ENCODE measurements at places on chromosomes 1 and 21.

DNA sequence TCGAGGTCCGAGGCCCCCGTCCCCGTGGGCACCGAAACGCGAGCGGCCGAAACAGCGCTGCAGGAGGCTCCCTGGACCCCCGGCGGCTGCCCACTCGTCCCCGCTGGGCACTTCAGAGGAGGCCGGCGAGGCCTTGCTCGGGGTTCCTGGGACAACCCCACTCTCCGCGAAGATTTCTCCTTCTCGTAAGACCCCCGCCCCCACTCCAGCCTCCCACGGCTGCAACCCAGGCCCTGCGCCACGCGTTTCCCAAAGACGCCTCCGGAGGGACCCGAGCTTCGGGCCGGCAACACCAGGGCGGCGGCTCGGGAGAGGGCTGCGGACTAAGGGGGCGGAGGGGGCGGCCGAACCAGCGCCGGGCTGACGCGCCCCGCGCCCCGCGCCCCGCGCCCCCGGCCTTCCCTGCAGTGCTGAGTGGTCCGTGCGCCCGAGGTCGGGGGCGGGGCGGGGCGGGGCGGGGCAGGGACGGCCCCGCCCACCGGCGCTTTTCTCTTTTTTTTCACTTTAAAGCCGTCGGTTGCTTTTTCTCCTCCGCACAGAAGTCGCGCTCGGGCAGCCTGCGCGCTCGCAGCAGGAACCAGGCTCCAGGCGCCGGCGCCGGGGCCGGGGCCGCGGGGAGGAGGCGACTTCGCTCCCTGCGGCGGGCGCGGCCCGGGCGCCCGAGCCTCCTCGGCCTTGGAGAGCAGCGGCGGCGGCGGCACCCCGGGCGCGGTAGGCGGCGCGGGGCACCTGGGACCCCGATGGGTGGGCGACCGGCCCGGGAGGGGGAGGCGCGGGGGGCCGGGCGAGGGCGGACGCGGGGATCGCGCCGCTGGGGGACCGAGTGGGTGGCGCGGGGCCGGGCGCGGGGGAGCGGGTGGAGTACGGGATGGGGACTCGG, at the start of gene SPSB1:
Gene SPSB1, plus strand, starts transcription at position 534 of the 880 bp plus-strand sequence. CDS start 62,998 bp downstream, outside the sequence.
- peak within 1 kb of the TSS; percentile 77 for H3K27ac ChIP-seq
- peaks cover 49% of the 10 kb centered on the region for H3K4me1 ChIP-seq
- DNase-seq: no peak
- H3K27me3 ChIP-seq: no peaks in the 10 kb centered on the region
- peak within 1 kb of the TSS; percentile 73 for H3K4me3 ChIP-seq

GRCh38 chr1:199723250-199723956, 304.1 kb upstream of the NR5A2 start:
- H3K27ac ChIP-seq: no peak overlapping the region
- no peak overlapping the region for H3K4me3 ChIP-seq
- no peaks in the 10 kb centered on the region for H3K36me3 ChIP-seq
- no peak for DNase-seq
- H3K27me3 ChIP-seq: peaks cover 20% of the 10 kb centered on the region
- H3K4me1 ChIP-seq: no peaks in the 10 kb centered on the region

DNA sequence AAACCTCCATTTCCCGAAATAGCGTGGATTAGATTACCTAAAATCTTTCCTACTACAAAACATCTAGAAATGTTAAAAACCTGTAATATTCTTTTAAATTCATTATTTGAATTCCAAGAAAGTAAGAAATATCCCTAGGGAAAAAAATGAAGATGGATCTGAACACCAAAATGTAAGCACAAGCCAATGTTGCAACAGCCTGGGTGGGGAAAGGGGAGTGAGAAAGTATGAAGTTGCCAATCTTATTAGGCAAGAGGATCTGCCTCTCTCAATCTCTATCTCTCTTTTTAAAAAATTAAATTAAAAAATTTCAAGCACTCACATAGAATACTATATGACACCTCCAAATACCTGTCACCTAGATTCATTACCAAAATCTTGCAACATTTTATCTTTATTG, 74.9 kb upstream of the IRF2BP2 start:
- no peak overlapping the region for H3K4me3 ChIP-seq
- no peak overlapping the region for H3K27ac ChIP-seq
- peaks cover 2% of the 10 kb centered on the region for H3K36me3 ChIP-seq
- H3K4me1 ChIP-seq: peaks cover 12% of the 10 kb centered on the region

DNA sequence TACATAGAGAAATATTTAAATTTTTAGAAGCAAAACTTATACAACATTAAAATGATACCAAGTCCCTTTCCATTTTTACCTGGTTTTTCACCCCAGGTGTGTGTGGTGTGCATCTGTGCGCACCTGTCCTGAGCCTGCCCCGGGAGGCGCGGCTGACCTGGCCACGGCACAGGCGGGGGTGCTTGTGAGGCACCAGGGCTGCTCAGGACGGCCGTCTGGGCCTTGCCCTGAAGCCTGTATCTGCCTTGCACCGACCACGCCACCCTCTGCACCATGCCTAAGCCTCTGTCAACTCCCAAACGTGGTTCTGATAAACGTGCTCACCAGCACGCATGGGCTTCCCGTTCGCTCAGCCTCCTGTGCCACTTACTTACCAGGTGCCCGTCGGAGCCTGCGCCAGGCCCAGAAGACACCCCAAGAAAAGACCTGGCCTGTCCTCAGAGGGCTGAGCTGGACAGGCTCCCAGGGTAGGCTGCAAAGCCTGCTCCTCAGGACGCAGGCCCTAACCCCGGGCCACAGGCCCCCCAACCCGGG, 20.9 kb downstream of the PANK4 start:
- H3K36me3 ChIP-seq: no peaks in the 10 kb centered on the region
- DNase-seq: no peak
- H3K27me3 ChIP-seq: no peaks in the 10 kb centered on the region
- H3K4me3 ChIP-seq: no peak overlapping the region
- no peak overlapping the region for H3K27ac ChIP-seq

GRCh38 chr1:34982820-34983376, 2.2 kb downstream of the TMEM35B start:
- H3K4me1 ChIP-seq: peaks cover 21% of the 10 kb centered on the region
- DNase-seq: no peak
- no peak overlapping the region for H3K27ac ChIP-seq
- H3K36me3 ChIP-seq: peaks cover 11% of the 10 kb centered on the region

GRCh38 chr1:83918688-83919285, 80.1 kb downstream of the TTLL7 start:
- H3K36me3 ChIP-seq: peaks cover 12% of the 10 kb centered on the region
- H3K27ac ChIP-seq: no peak overlapping the region
- no peak overlapping the region for H3K4me3 ChIP-seq
- H3K27me3 ChIP-seq: no peaks in the 10 kb centered on the region
- H3K4me1 ChIP-seq: no peaks in the 10 kb centered on the region

- no peaks in the 10 kb centered on the region for H3K36me3 ChIP-seq
- H3K27ac ChIP-seq: no peak overlapping the region
Measured at GRCh38 chr1:186903374-186904136, 74.8 kb downstream of the PLA2G4A start.

- H3K4me3 ChIP-seq: no peak overlapping the region
- no peaks in the 10 kb centered on the region for H3K27me3 ChIP-seq
- H3K27ac ChIP-seq: no peak overlapping the region
- peaks cover 13% of the 10 kb centered on the region for H3K4me1 ChIP-seq
- no peaks in the 10 kb centered on the region for H3K36me3 ChIP-seq
- no peak for DNase-seq
Measured at GRCh38 chr1:8165595-8166360, 139.7 kb upstream of the ERRFI1 start.

GRCh38 chr1:13699510-13699909, 478 bp upstream of the PRDM2 start:
- peaks cover 4% of the 10 kb centered on the region for H3K27me3 ChIP-seq
- H3K27ac ChIP-seq: peak overlapping the region; percentile 78
- no peak for DNase-seq
- peak overlapping the region; percentile 72 for H3K4me3 ChIP-seq

DNA sequence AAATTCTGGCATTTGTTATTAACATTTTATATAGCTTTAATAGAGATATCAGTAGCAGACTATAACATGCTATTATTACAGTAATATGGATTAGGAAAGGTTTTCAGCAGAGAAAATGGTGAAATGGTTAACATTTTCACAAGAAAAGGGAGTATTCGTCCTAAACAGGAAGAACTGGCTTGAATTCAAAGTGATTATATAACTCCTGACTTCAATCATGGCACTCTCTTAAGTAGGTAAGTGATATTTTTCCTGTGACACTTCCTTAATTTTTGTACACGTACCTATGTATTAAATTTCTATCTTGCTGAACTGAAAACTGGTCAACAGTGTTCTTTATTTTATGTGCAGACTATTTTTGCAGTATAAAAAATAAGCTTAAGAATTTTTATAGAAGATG, 67.9 kb upstream of the CNN3 start:
- H3K36me3 ChIP-seq: no peaks in the 10 kb centered on the region
- no peak overlapping the region for H3K4me3 ChIP-seq
- H3K27ac ChIP-seq: no peak overlapping the region
- DNase-seq: no peak
- H3K4me1 ChIP-seq: peaks cover 22% of the 10 kb centered on the region
- H3K27me3 ChIP-seq: no peaks in the 10 kb centered on the region

GRCh38 chr1:192474080-192474683, 101.4 kb upstream of the RGS1 start:
- no peak for DNase-seq
- no peaks in the 10 kb centered on the region for H3K36me3 ChIP-seq
- H3K27me3 ChIP-seq: peaks cover 2% of the 10 kb centered on the region
- peaks cover 1% of the 10 kb centered on the region for H3K4me1 ChIP-seq
- H3K4me3 ChIP-seq: no peak overlapping the region

GRCh38 chr1:246748867-246749266, 24.7 kb downstream of the SCCPDH start:
- no peak overlapping the region for H3K27ac ChIP-seq
- peaks cover 1% of the 10 kb centered on the region for H3K4me1 ChIP-seq
- H3K27me3 ChIP-seq: no peaks in the 10 kb centered on the region
- H3K36me3 ChIP-seq: peaks cover 13% of the 10 kb centered on the region
- no peak for DNase-seq

DNA sequence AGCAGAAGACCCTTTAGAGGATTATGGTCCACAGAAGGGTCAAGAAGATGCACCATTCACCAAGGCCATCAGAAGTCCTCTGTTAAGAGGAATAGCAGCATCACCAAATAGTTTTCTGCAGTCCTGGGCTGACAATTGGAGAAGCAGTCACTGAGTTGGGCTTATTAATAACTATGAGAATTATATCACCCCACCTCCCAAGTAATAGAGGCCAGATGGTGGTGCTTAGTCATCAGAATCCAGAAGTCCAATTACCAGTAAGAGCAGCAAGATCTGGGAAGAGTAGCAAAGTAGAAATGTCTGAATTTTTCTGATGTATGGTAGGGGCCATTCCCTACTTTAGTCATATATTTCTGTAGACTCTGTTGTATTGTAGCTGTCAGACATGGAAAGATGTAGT, 6.1 kb upstream of the PSMA5 start:
- H3K36me3 ChIP-seq: no peaks in the 10 kb centered on the region
- H3K4me1 ChIP-seq: peaks cover 5% of the 10 kb centered on the region
- H3K27me3 ChIP-seq: peaks cover 2% of the 10 kb centered on the region
- no peak overlapping the region for H3K4me3 ChIP-seq

- DNase-seq: no peak
- H3K4me3 ChIP-seq: no peak overlapping the region
- peaks cover 2% of the 10 kb centered on the region for H3K4me1 ChIP-seq
- H3K36me3 ChIP-seq: no peaks in the 10 kb centered on the region
- H3K27me3 ChIP-seq: peaks cover 39% of the 10 kb centered on the region
Measured at GRCh38 chr1:56755911-56756310, 63.3 kb downstream of the FYB2 start.

GRCh38 chr1:31725777-31726535, 22.1 kb upstream of the COL16A1 start:
- no peak for DNase-seq
- H3K4me3 ChIP-seq: no peak overlapping the region
- no peaks in the 10 kb centered on the region for H3K36me3 ChIP-seq

GRCh38 chr1:194342484-194343262, 1156.3 kb upstream of the B3GALT2 start:
- H3K36me3 ChIP-seq: no peaks in the 10 kb centered on the region
- H3K27ac ChIP-seq: no peak overlapping the region
- no peak for DNase-seq
- no peak overlapping the region for H3K4me3 ChIP-seq

- H3K4me3 ChIP-seq: peak overlapping the region; percentile 83
- no peaks in the 10 kb centered on the region for H3K27me3 ChIP-seq
- H3K27ac ChIP-seq: peak overlapping the region; percentile 98
- peaks cover 6% of the 10 kb centered on the region for H3K36me3 ChIP-seq
- no peak for DNase-seq
- H3K4me1 ChIP-seq: peaks cover 20% of the 10 kb centered on the region
Measured at GRCh38 chr1:229507502-229507901, 639 bp downstream of the NUP133 start.

DNA sequence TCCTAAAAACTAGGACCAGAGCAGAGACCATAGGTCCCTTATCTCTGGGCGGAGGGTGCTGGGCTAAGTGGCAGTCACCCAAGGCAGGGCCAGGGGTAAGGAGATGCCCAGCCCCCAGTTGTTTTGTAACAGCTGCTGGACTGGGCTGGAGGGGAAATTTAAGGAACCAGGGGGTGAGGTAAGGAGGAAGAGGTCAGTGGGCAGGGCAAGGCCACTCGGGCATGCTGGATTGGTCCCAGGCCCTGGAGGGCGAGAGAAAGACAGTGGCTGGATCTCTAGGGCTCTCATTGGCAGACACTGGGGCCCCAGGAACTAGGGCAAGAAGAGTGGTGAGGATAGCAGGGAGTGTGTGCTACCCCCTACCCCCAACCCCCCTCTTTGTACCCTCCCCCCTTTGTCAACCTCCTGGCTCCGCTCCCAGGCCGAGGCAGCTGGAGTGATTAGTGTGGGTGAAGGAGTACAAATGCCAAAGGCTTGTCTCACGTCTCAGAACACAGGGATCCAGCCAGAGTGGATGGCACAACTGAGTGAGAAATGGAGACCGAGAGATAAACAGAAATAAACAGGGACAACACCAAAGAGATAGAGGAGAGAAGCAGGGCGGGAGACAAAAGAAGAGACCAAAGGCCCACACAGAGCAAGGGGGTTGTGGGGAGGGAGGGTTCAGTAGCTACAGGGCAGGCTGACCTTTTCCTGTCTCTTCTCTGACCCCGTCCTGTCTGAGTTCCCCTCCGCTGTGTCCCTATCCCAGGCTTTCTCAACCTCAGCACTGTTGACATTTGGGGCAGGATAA, 20.5 kb upstream of the THRAP3 start:
- no peak overlapping the region for H3K4me3 ChIP-seq
- peaks cover 20% of the 10 kb centered on the region for H3K4me1 ChIP-seq

GRCh38 chr1:54798769-54799641, 2.1 kb downstream of the TTC22 start:
- H3K4me1 ChIP-seq: no peaks in the 10 kb centered on the region
- peaks cover 37% of the 10 kb centered on the region for H3K27me3 ChIP-seq
- H3K4me3 ChIP-seq: no peak overlapping the region
- no peak for DNase-seq
- H3K36me3 ChIP-seq: no peaks in the 10 kb centered on the region

DNA sequence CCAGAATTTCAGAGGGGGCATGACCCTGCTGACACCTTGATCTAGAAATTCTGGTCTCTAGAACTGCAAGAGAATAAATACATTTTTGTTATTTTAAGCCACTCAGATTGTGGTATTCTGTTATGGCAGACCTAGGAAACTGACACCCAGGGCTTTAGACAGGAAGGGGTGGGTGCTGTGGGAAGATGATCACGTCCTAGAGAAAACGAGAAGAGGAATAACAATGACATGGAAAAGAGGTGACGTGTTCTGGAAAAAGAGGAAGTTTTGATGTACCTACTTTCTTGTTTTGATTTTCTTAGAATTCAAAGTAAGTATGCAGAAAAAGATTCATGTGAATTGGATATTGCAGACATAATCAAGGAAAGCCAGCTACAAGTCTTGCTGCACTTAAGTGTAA, 232.9 kb upstream of the RUNX1 start:
- peak overlapping the region; percentile 11 for H3K27ac ChIP-seq
- no peak overlapping the region for H3K4me3 ChIP-seq
- no peaks in the 10 kb centered on the region for H3K27me3 ChIP-seq

GRCh38 chr1:27665016-27665651, 6.9 kb downstream of the IFI6 start:
- peaks cover 3% of the 10 kb centered on the region for H3K36me3 ChIP-seq
- H3K4me1 ChIP-seq: peaks cover 20% of the 10 kb centered on the region
- H3K27me3 ChIP-seq: no peaks in the 10 kb centered on the region
- DNase-seq: no peak
- H3K4me3 ChIP-seq: no peak overlapping the region
